Stimulated activated CD4-positive, alpha-beta T cell treated with anti-CD3 and anti-CD28 coated beads, Interleukin-2, amount 100 ng/mL, for 4 hours (primary cell): ENCODE measurements at places on chromosomes 6 and 20.

DNA sequence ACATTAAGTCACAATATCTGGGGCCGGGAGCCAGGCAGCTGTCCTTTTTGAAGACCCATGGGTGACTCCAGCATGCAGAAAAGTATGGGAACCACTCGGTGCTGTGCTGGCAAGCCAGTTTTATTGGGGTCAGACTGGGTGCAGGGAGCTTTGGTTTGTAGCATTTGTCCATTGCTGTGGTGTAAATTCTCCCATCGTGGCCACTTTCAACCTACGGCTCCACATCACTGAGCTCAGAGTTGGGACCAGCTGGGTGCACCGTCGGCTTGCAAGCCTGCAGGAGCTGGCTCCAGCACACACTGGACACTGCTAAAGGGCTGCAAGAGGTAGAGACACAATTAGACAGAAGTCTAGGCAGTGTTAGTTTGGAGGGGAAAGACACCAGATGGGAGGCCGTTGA lies 66.9 kb downstream of the SYNJ2 start:
- no peak for DNase-seq

DNA sequence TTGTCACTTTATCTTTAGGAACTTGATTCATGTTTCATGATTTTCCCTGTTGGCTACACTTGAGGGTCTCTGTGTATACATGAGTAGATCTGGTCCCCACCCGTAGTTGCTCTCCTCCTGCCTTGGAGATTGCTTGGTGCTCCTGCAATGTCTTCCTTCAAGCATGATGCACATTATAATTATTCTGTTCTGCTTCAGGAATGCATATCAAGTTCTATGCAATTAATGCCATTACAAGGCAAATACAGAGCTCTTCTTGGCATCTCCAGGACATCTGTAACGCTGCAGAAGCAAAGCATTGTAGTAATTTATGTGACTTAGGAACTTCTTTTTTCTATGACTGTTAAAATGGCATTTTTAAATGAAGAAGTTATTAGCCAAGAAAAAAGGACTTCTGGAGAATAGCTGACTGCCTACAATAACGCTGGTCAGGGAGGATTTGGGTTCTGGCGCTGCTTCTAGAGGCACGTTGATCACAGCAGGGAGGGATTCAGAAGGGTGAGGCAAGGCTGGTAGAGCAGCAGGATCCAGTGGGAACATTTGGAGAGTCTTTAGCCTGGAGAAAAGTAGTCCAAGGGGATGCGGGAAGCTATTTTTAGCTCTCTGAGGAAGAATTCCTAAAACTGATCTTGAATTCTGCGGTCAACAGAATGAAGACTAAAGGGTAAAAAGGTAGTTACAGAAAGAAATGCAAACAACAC lies 203.6 kb downstream of the PLCB1 start:
- no peak for DNase-seq

GRCh38 chr6:8219352-8219943 lies 117.1 kb upstream of the EEF1E1 start:
- peak; percentile 2 for DNase-seq

GRCh38 chr6:133888929-133889556 lies at the start of gene TCF21:
Gene TCF21 (plus strand): TSS chr6:133889113. CDS start chr6:133889398, 285 bp downstream.
- DNase-seq: no peak

GRCh38 chr6:161095916-161096315 lies 104.3 kb downstream of the MAP3K4 start:
- DNase-seq: no peak

- no peak for DNase-seq
Measured at GRCh38 chr20:53032046-53032445, 59.9 kb downstream of the TSHZ2 start.

DNA sequence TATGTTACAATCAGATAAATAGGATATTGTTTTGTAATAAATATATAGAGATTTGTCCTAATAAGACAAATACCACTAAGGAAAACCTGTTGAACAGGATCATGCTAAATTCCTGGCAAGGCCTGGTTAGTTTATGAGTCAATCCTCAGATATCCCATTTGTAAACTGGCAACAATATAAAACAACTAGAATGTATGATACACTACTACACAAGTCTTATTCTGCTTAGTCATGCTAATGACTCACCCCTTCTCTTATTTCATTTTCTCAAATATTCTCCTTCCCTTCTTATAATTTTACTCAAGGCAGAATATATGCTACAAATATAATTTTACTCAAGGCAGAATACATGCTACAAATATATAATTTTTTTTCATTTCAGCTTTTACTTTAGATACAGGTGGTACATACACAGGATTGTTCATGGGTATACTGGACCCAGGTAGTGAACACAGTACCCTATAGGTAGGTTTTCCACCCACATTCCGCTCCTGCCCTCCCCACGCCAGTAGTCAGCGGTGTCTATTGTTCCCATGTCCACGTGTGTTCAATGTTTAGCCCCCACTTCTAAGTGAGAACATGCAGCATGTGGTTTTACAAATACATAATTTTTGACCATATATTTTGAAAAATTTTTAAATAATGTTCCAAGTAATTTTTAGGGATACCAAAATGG lies 6.3 kb downstream of the OSER1 start:
- DNase-seq: no peak

DNA sequence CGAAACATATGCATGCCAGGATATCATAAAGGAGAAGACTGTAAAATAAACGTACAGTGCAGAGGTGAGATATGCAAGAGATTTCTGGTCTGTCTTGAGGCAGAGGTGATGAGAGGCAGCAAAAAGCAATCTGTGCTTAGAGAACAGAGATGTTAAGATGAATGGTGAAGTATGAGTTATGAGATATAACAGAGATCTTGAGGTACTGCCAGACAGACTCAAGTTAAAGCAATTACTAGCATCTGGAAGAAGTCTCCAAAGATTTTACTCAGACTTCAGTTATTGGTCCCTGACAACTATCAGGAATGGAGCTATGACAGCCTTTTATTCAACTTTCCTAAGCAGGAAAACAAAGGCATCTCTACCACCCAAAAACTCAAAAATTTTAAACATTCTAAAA lies 122.8 kb upstream of the DST start:
- DNase-seq: no peak

DNA sequence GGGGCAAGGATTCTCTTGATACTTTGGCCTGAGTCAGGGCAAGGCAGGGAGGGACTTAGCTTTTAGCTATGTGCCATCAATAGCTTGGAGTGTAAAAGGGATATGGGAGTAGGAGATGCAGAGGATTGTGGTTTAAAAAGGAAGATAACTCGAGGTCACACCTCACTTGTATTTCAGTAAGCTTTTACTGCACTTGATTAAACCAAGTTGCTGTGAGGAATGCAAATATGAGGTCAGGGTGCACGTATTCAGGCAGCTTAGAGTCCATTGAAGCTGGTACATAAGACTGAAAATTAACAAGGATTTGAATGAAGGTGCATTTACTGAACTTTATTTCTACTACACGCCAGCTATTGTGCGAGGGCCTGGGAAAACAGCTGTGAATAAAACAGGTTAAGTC lies 32.1 kb downstream of the DSTN start:
- DNase-seq: no peak

DNA sequence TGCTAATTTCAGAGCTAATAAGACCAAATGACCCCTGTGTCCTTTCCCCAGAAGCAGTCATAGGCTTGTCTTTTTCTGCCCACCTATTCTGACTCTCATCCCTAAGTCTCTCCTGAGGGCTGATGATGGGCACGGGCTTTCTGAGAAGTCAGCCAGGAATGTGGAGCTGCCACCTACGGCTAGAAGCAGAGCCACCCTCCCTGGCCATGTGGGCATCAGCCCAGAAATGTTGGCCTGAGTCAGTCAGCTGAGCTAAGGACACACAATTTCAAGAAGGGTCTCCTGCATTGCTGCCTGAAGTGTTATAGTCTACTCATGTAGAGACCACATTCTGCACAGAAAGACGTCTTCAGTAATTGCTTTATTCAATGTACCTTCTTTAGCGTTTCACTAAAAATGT lies 17.1 kb downstream of the MYLIP start:
- no peak for DNase-seq
